ENCODE measurements at places on chromosomes 2 and 18. TPM values are rescaled to one million over a fixed set of nuclear protein-coding genes. Genes with fewer than 3 reads are reported as not detected.

The ARHGAP28 gene
- total RNA-seq = 42.2 TPM

The CCDC138 gene
- total RNA-seq = 35.0 TPM

The SPATS2L gene
- 76.5 TPM for total RNA-seq

The DUSP2 gene
- total RNA-seq = 8.1 TPM

The CMPK2 gene
- total RNA-seq = 7.6 TPM

The IRS1 gene
- 30.2 TPM for total RNA-seq

The NABP1 gene
- total RNA-seq = 9.5 TPM

The TSPYL6 gene
- total RNA-seq = 0.44 TPM

The SMYD1 gene
- total RNA-seq = 47.8 TPM

The PRKRA gene
- 85.9 TPM for total RNA-seq

The HDAC4 gene
- 70.1 TPM for total RNA-seq

The APOB gene
- total RNA-seq = 0.11 TPM

The ABCG8 gene
- total RNA-seq = 0.27 TPM

The GCKR gene
- total RNA-seq = not detected

Measured in camera-type eye (tissue), 1 donor.